Cardiac septum (tissue), 1 donor: ENCODE measurements at places on chromosomes 13 and 19.

DNA sequence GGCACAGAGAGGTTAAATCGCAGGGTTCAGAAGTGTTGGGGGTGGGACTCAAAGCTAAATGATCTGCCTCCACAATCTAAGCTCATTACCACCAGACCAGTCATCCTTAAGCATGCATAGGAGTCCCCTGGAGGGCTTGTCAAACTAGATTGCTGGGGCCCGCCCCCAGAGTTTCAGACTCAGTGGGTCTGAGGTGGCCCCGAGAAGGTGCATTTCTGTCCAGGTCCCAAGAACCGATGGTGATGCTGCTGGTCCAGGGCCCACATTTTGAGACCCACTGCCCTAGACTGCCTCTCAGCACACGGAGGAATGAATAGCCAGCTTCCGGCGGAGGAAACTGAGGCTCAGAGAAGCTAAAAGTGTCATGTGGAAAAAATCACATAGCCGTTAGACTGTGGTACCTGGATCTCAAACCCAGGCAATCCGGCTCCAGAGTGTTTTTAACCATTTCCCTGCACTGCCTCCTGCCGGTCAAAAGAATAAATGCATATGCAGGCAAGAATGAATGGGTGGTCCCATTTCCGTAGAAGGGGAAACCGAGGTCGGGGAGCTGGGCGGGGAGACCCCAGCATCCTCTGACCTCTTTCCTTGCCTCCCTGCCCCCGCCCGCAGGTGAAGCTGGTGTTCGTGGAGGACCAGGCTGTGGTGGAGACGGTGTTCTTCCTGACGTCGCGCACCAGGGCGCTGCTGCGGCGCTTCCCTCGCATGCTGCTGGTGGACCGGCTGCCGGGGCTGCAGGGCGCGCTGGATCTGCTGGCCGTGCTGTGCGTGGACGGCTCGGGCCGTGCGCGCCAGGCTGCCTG, 23.8 kb downstream of the ZSWIM9 start:
- no peak for DNase-seq

DNA sequence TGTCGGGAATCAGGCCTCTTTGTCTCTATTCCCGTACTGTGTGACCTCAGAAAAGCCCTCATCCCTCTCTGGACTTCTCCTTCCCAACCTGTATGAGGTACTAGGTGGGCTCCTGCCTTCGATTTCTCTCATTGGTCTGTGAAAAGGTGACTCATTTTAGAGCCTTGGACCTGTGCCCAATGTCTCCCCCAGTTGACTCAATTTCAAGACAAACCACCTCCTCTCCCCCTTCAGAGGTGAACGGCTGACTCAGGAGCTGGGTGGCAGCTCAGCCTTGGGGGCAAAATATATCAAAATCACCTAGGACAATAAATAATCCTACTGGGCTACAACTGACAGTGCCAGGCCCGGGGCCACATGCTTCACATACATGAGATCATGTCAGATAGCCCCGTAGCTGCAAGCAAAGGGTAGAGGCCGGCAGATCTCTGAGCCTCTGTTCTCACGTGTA, 630 bp downstream of the COQ8B start:
- DNase-seq: no peak

- no peak for DNase-seq
Observed at GRCh38 chr19:16328824-16329482, 4.3 kb downstream of the KLF2 start.

GRCh38 chr19:6204212-6204611, 68.7 kb downstream of the ACSBG2 start:
- DNase-seq: no peak

DNA sequence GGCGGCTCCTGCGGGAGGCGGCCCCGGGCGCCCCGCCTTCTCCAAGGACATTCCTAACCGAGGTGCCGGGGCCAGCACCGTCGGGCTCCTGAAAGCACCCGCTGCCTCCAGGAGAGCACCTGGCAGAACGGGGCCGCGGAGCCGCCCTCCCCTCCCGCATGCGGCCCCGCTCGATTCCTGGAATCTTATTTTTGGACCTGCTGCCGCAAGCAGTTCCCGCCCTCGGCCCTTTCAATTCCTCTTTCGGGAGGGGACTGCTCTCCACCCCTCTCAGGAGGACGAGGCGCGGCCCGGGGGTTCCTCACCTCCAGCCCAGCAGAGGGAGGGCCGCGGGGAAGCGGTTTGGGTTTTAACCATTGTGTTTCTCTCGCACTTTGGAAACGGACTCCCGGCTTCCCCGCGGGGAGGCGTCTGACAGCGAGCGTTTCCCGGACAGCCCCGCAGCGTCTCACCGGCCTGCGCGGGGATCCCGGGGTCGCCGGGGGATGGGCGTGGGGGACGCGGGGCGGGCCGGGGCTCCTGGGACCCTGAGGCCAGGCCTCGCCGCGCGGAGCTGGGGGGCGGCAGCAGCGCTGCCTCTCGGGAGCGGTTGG, 849 bp downstream of the GAS6 start:
- peak; percentile 80 for DNase-seq

DNA sequence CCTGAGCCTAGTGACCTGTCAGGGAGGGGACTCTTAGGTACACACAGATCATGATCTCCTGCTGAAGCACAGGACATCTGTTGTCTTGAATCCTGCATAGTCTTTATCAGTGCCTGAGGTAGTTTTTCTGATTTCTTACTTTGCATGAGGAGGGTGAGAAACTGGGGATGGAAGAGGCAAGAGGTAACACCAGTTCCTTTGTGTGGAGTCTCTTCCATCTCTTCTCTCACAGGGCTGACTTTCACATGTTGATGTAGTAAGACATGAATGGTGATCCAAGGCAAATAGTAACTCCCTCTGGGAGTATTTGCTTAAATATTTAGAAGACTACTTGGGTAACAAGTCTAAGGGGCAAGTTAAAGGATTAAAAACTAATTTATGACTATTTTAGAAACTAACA, 9.5 kb downstream of the NBEA start:
- DNase-seq: no peak

DNA sequence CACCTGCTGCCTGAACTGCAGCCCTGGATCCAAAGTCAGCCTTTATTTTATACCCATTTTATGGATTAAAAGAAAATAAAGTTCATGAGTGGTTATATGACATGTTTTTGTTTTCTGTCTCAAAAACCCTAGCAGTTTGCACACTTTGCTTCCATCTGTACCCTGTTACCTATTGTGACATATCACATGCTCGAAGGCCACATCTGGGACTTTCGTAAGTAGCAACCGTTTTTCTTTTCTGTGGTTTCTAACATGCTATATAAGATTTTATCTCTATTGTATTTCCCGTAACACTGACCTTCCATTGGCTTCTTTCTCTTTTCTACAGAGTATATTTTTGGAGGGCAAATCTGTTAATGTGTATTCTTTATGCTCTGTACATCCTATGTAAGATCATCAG, 1007.2 kb downstream of the PCDH9 start:
- DNase-seq: no peak

- no peak for DNase-seq
Observed at GRCh38 chr13:96020931-96021330, 32.3 kb downstream of the UGGT2 start.

DNA sequence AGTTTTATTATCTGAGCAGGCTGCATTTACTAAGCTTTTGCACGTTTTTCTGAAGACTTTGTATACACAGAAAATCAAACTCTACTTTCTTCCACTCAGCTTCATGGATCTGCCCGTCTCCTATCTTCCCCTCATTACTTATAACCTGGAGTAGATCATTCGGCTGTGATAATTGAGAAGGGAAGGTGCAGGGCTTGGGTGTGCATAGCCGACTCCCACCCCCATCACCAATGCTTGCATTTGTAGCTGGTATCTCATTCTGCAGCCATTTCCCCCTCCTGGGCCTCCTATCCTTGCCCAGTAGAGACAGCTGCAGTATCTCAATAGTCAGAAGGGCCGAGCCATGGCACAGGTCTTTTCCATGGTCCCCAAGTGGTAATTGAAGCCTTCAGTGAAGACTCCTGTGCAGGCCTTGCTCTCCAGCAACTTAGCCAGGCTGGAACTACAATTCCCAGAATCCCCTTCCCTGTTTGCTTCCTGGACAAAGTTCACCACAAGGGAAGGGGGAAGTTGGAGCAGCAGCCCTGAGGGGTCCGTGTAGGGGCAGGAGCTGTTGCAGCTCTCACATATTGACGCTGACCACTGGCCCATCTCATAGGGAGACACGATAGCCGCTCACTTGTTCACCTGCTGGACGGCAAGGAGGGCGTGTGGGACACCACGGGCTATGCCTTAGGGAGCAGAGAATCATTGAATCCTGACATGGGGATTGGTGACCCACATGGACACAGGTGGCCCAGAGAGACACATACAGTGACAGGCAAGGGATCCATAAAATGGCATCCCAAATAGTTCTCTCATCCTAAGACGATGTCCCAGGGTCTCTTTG, 2.1 kb upstream of the SIGLEC8 start:
- DNase-seq: no peak

DNA sequence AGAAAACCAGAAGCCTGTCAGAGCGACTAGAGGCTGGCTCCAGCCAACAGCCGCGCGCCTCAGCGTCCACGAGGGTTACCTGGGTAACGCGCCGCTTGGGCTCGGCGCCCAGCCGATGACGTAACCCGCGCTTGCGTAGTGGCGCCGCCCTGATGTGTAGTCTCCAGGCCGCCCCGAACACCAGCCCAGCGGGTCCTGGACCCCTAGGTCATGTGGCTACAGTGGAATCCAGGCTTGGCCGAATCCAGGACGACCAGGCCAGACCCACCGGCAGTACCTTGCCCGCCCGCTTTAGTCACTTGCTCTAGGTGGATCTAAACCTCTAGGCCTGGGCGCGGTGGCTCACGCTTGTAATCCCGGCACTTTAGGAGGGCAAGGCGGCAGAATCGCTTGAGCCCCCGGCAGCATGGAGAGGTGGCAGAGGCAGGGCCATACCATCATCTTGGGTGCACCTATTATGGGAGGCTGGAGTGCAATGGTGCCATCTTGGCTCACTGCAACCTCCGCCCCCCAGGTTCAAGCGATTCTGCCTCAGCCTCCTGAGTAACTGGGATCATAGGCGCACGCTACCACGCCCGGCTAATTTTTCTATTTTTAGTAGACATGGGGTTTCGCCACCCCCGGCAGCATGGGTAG, 7.2 kb upstream of the ZNF606 start:
- peak; percentile 91 for DNase-seq

- DNase-seq: no peak
Observed at GRCh38 chr19:3699741-3700241, 477 bp downstream of the PIP5K1C start.

- DNase-seq: no peak
Observed at GRCh38 chr19:33529094-33529676, 7.6 kb upstream of the PEPD start.

DNA sequence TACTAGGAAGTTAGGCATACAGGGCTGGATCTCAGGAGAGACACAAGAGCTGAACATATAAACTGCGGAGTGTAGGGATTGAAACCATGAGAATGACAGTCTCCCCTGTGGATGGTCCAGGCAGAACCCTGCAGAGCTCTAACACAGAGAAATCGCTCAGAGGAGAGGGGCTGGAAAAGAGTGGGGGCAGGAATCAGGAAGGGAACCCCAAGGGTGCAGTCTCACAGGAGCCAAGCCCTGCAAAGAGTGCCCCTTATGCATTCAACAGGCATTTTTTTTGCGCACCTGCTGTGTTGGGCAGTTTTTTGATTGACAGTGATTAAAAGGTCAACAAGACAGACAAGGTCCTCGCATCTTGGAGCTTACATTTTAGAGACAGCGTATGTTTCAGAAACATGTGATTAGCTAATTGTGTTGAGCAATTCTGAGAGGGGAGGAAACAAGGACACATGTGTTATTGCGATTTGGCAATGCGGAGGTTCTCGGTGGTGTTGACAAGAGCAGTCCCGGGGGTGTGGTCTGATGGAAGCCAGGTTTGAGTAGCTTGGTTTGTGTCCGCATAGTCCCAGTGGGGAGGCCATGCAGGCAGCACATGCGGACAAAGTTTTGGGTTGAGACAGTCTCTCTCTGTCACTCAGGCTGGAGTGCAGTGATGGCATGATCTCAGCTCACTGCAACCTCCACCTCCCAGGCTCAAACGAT, 182.6 kb upstream of the IRS2 start:
- no peak for DNase-seq

GRCh38 chr13:21326155-21327031, 132.7 kb downstream of the ZDHHC20 start:
- DNase-seq: no peak

DNA sequence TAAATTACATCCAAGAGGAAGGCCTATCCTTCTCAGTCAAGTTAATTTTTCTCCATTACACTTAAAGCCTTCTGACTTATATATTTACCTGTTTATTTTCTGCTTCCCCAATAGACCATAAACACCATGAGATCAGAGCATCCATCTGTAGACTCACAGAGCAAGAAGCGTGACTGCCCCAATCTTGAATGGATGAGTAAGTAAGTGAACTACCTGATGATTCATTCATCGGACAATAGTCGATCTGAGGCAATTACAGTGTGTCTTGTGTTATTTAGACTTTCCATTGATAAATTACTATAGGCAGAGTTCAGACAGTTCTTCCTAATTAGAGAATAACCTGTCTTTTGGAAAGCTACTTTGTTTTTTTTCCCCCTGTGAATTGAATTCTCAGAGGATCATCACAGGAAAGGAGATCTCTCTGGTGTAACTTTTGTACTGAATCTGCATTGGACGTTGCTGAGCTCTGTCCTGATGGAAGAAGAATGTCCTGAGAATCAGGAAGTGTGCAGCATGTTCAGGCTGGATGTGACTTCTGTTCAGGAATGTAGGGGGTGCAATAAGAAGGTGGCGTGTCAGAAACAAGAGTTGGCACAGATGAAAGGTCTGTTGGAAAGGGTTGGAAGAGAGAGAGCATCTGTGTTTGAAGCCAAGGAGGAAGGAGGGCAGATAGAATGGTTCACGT, 367.0 kb downstream of the NALCN start:
- DNase-seq: no peak

- DNase-seq: no peak
Observed at GRCh38 chr13:76455960-76456359, 430.2 kb downstream of the KCTD12 start.

DNA sequence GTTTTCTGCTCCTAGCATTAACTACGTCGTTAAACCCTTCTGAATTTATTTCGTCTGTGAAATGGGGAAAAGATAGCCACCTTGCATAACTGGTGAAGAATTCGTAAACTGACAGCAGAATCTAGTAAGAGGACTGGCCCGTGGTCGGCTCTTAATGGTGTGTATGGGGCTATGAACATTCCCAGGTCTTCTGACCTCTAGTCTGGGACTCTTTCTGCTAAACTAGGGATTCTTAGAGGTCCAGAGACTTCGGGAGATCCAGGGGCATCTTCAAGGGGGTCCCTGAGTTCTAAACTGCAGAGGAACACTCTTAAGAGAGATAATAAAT, 231.1 kb upstream of the SERP2 start:
- DNase-seq: no peak

GRCh38 chr13:93502987-93503615, 276.5 kb downstream of the GPC6 start:
- no peak for DNase-seq

DNA sequence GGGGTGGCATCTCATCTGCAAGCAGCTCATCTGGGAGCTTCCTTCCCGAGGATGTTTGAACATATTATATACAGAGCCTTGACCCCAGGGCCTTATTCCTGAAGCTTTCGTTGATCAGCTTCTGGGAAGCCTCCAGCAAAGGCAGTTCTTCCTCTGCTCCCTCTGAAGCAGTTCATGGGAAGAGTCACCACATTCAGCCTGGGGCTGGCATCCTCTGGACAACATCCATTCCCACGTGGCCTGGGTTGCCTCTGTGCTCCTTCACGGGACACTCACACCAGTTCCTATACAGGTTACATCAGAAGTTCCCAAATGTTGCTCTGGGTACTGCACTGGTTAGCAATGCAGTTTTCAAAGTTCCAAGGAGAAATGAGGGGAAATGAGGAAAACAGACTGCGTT, 29.6 kb downstream of the COL4A2 start:
- no peak for DNase-seq
